ENCODE measurements at places on chromosomes 7 and 10. TPM values are rescaled to one million over a fixed set of nuclear protein-coding genes. Genes with fewer than 3 reads are reported as not detected.

- no peak within 1 kb of the TSS for H3K27ac ChIP-seq
- peaks cover 14% of the 10 kb centered on the region for H3K4me1 ChIP-seq
- peak; percentile 75 for DNase-seq
- no peaks in the 10 kb centered on the region for H3K36me3 ChIP-seq
These were observed at the start of gene GOLGA7B for GRCh38 chr10:97849687-97850402. Gene GOLGA7B, plus strand, starts transcription at chr10:97849843. Its CDS starts 461 bp downstream, at chr10:97850304.

The ACSM6 gene
- 0.14 TPM for total RNA-seq

DNA sequence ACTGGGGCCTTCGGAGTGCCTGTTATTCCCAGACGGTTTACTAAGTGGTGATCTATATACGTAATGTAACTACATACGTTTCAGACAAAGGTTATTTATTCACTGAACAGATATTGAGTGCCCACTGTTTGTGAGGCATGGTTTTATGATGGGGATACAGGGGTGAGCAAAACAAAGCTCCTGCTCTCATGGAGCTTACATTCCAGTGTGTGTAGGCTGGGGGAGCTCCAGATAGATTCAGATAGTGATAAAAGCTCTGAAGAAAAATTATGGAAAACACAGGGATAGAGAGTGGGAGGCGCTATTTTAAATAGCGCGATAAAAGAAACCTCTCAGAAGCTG, 466 bp upstream of the DNAJB12 start:
- DNase-seq: no peak
- no peaks in the 10 kb centered on the region for H3K27me3 ChIP-seq
- H3K36me3 ChIP-seq: no peaks in the 10 kb centered on the region
- peaks cover 27% of the 10 kb centered on the region for H3K4me1 ChIP-seq

DNA sequence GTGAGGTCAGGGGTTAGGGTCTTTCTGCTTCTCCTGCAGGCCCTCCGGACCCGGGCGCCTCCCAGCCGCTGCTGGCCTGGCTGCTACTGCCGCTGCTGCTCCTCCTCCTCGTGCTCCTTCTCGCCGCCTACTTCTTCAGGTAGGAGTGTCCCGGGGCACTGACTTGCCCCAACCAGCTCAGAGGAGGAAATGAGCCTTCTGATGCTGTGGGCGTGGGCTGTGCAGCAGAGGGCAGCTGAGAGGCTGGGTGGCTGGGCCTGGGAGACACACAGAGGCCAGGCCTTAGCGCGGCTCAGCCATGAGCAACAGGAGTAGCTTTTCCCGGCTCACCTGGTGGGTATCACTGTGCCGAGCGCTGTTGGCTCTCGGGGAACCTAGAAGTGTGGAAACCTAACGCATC, 78.9 kb downstream of the MKI67 start:
- H3K36me3 ChIP-seq: no peaks in the 10 kb centered on the region
- peak; percentile 65 for DNase-seq
- peaks cover 6% of the 10 kb centered on the region for H3K27me3 ChIP-seq

- H3K4me3 ChIP-seq: no peak overlapping the region
- H3K27ac ChIP-seq: no peak overlapping the region
- peaks cover 10% of the 10 kb centered on the region for H3K4me1 ChIP-seq
- H3K36me3 ChIP-seq: peaks cover 22% of the 10 kb centered on the region
- peaks cover 3% of the 10 kb centered on the region for H3K27me3 ChIP-seq
These were observed 75.6 kb downstream of the GRM8 start for GRCh38 chr7:127177156-127177555.

- H3K36me3 ChIP-seq: no peaks in the 10 kb centered on the region
- no peak for DNase-seq
- H3K4me3 ChIP-seq: no peak overlapping the region
- no peak overlapping the region for H3K27ac ChIP-seq
- peaks cover 11% of the 10 kb centered on the region for H3K4me1 ChIP-seq
- no peaks in the 10 kb centered on the region for H3K27me3 ChIP-seq
These were observed 404.9 kb upstream of the PRKCQ start for GRCh38 chr10:6984971-6985370.

DNA sequence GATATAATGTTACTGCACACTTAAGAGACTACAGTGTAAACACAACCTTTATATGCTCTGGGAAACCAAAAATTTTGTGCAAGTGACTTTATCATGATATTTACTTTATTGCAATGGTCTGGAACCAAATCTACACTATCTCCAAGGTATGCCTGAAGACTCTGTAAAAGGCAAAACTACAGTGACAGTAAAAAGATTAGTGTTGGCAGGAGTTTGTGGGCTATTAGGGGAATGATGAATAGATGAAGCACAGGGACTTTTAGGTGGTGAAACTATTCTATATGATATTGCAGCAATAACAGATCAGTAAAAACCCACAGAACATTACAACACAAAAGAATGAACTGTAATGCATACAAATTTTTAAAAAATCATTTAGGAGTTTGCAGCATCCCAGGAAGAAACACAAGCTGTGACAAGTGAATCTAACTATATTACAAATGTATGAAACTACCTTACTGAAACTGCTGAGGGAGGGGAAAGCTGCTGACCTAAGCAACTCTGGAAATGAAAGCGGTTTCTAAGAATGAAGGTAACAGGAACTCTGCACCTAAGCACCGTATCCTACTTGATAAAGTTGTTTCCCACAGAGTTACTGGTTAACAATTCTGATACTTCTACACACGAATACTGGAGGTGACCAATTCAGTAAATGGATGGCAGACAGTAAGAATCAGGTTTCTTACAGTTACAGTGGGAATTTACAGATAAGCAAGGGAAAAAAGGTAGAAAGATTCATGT, 82.6 kb downstream of the ATE1 start:
- no peaks in the 10 kb centered on the region for H3K27me3 ChIP-seq
- H3K4me1 ChIP-seq: peaks cover 13% of the 10 kb centered on the region
- DNase-seq: no peak
- H3K36me3 ChIP-seq: peaks cover 36% of the 10 kb centered on the region
- no peak overlapping the region for H3K4me3 ChIP-seq
